ENCODE measurements at places on chromosomes 3 and 15.

- no peak for DNase-seq
Observed at GRCh38 chr3:30124435-30125370, 481.7 kb upstream of the TGFBR2 start.

GRCh38 chr3:180626844-180627243 lies 24.9 kb downstream of the TTC14 start:
- DNase-seq, result no peak

DNA sequence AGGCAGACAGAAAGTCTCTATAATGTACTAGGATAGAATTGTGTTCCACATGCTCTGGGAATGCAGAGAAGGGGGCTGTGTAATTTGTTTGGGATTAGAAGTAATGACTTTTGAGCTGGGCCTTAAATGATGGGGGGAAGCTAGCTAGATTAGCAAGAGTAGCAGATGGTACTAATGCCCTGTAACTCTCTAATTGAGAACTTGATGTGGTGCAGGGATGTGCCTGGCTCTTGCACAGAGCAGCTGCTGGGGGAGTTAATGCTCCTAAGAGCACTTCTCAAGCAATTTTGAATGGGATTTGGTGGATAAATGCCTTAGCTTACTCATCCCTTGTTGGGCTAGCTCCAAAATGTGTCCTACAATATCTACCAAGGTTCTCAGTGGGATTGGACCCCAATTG lies 12.4 kb upstream of the SYN2 start:
- no peak for DNase-seq

DNA sequence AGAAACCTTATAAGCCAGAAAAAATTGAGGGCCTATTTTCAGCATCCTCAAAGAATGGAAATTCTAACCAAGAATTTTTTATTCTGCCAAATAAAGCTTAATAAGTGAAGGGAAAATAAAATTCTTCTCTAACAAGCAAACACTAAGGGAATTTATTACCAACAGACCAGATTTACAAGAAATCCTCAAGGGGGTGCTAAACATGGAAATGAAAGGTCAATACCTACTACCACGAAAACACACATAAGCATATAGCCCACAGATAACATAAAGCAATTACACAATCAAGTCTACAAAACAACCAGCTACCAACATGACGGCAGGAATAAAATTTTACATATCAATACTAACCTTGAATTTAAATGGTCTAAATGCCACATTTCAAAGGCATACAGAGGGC lies 883.5 kb downstream of the SI start:
- no peak for DNase-seq

GRCh38 chr15:72690938-72691337 lies 4.9 kb downstream of the BBS4 start:
- no peak for DNase-seq

DNA sequence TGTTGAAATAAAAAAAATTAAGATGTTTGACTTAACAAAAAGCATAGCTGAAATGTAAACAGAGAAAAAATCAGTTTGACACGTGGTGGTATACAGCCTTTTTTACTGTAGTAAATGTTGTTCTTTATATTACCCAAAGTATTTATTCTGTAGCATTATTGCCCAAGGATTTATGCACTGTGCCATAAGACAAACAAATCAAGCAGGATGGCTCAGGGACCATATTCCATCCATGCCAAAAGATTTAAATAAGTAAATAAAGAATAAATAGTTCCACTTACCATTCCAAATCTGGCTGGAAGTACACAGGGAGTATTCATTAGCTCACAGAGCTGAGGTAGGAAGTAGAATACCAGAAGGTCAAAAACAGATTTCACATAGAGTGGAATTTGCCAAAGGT lies 666.7 kb upstream of the CADM2 start:
- no peak for DNase-seq

DNA sequence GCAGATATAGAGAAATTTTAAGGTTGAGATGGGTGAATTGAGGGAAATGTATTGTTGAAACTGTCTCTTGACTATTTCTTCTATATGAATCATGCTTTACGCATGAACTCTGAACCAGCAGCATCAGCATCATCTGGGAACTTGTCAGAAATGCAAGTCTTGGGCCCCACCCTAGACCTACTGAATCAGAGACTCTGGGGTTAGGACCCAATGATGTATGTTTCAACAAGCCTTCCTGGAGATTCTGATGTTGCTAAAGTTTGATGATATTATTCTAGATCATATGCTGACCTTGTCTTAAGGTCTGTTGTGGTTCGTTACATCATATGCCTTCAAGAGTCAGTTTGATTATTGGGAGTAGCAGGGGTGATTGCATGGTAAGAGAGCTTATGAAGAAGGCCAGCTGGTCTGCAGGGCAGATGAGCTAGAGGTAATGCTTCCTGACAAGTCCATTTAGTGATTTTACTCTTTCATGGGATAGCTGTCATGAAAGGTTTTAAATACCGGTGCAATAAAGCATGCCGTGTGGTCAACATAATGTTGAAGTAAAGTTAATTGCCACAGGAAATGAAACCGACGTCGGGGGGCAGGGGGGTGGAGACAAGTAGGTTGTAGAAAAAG lies 152.4 kb upstream of the MRPL3 start:
- no peak for DNase-seq

GRCh38 chr3:100653604-100654294 lies 44.3 kb downstream of the ADGRG7 start:
- DNase-seq, result no peak

GRCh38 chr15:80185152-80185551 lies 32.4 kb downstream of the FAH start:
- no peak for DNase-seq

DNA sequence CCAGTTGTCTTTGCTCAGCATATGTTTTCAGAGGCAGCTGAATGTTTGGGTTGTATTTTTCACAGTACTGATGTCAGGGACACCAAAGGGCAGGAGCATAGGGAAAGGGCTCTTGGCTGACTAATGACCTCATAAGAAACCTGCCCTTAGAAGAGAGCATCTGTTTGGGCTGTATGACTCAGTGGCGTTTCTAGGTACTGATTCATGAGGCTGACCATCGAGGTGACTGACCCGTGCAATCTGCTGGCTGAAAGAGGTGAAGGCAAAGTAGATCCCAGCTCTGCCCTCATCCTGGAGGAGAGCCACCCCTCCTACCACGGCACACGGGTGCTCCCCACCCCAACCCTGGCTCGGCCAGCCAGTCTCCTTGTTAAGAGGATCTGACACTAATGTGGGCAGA lies 8.3 kb downstream of the LMCD1 start:
- DNase-seq, result no peak

GRCh38 chr15:29183071-29183831 lies 86.4 kb downstream of the NSMCE3 start:
- no peak for DNase-seq

DNA sequence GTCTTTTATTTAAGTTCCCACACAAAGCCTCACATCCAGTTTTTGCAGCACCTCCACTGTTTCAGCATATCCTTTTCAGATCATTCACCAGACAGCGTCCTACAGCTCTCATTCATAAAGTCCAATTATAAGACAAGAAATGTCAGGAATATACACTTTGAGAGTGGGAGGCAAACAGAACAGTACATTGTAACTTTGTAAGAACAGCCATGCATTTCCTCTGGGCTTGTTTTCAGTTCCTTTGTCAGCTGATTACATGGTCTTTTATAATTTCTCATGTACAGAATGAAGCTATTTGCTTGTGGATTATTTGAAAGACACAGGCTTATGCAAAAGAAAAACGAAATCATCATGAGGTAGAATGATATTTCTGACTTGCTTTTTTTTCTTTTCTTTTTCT lies 85.7 kb downstream of the SOX2 start:
- DNase-seq, result no peak

DNA sequence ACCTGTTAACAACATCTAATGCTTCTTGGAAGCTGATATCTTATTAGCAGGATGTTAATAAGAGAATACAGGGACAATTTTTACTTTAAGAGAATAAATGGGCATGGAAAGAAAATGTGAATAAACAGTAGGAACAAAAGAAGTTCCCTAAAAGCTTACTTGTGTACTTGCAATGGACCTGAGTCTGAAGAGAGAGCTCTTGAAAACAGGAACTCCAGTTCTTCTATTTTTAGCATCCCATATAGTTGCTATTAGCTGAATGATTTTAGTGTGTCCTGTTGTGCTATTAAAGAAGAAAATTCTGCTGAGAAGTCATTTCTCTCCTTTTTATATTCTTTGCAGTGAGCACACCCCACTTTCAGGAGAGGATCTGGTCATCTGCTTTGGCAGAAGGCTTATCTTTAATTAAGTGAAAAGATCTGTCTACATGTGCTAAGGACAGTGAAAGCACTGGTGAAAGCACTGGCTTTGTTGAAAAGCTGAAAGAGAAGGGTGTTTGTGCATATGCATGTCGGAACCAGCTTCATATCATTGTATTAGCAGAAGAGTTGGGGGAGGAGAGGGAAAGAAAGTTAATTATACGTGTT lies 1.4 kb upstream of the ST3GAL6 start:
- DNase-seq, result no peak

- no peak for DNase-seq
Observed at GRCh38 chr15:92277776-92278175, 115.9 kb upstream of the ST8SIA2 start.

- no peak for DNase-seq
Observed at GRCh38 chr3:129555153-129555550, 12.2 kb downstream of the H1-8 start.
